CD4-positive, alpha-beta T cell treated with Interleukin-15 for 4 hours (primary cell): ENCODE measurements at places on chromosomes 11 and 22.

- no peak for DNase-seq
These were observed 4.8 kb upstream of the ARHGEF12 start for GRCh38 chr11:120331301-120331996.

DNA sequence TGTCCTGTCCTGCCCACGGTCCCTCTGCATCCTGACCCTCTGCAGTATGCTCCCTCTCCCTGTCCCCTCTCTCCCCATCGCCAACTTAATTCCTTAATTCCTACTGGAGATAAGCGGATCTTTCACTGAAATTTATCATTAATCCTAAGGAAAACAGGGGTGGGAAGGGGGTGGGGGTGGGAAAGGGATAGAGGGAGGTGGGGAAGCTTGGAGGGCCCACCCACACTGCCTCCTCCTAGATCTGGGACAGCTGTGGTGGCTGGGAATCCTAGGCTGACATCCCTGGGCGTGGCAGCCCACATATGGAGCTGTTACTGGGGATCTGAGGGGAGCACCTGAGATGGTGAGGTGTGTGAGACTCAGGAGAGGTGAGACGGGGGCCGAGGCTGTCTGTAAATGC lies 14.4 kb downstream of the NECTIN1 start:
- DNase-seq, result no peak

DNA sequence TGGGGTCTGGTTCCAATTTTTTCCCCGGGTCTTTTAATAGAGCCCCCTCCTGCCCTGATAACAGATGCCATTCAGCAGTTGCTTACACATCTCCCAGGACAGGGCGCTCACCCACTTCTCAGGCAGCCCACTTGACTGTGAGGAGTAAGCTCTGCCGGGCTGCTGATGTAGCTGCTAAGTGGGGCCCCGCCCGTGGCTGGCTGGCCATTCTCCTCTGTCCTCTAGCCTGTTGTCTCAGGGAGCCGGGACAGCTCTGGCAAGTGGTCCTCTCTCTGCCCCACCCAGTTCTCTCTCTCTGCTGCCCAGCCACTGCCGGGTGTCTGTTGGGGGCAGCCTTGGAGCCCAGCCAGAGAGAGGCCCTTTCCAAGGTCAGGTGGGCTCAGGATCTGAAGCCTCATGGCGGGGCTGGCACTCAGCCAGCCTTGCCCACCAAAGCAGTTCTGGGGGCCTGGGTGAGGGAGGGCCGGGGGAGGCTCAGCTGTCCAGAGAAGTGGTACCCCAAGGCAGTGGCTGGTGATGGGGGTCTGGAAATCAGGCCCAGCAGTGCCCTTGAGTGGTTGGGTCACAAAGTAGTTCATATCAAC lies 8.9 kb downstream of the KCNJ4 start:
- DNase-seq, result no peak

DNA sequence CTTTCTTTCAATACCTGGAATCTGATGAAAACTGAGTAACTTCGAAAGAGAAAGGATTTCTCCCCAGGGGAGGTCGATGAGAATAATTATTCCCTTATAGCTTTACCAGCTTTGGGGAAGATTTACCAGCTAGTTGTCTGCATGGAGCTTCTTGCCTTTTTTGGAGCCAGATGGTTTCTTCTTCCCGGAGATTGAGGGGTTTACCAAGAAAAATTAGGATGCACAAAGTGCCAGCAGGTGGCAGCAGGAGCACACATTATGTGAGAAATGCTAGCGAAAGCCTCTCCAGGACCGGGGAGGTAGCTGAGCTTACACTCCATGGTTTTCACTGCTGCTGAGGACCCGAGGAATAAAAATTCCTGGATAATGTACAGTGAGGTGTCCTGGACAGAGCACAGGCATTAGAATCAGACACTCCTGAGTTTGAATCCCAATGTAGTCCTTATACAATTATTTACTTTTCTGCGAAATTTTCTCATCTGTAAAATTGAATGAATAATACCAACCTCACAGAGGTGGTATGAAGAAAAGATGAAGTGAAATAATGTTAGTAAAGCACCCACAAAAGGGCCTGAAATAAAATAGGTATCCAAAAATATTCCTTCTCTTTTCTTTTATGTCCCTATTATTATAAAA lies 46.0 kb upstream of the PARVA start:
- peak; percentile 66 for DNase-seq

- no peak for DNase-seq
These were observed 31.8 kb downstream of the MRGPRX1 start for GRCh38 chr11:18907391-18907790.
